ENCODE measurements at places on chromosomes 2 and 18.
A peak's percentile ranks its signal among the peaks of the same experiment; 100 is the strongest.

DNA sequence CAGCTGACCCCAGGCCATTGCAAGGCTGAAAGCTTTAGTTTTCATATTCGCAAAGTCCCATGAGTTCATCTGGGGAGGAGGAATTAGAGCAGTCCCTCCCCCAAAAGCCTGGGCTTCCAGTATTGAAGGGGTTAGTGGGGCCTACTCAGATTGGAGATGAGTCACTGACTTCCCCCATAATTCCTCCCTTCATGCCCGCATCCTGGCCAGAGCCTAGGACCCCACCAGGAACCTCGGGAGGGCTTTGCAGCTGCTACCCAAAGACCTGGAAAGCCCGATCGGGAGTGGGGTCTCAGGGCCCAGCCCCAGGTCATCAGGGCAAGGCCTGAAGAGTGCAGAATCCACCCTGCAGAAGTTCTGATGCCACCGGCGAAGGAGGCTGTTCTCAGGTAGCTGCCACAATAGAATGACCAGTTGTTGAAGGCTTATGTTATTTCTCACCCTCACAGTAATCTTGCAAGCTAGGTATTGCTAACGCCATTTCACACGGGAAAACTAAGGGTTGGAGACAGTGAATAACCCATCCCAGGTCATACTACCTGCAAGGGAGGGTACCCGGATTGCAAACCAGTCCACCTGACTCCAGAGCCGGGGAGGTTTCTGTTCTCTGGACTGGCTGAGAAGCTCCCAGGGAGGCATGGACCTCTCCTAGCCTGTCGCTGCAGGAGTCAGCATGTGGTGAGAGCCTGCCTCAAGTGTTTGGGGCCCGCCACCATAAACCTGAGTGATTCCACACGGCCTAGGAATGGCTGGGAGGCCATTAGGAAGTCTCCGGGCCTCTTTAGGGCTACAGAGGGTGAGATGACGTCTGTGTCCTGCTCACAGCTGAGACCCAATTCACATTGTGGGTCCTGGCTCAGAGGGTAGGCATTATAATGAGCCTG, 5.8 kb upstream of the ARID5A start:
- DNase-seq = no peak

GRCh38 chr2:37786854-37787253, 115.4 kb upstream of the CDC42EP3 start:
- DNase-seq = no peak

- peak; percentile 14 for DNase-seq
These were observed 31.5 kb downstream of the ACVR1C start for GRCh38 chr2:157596992-157597681.

DNA sequence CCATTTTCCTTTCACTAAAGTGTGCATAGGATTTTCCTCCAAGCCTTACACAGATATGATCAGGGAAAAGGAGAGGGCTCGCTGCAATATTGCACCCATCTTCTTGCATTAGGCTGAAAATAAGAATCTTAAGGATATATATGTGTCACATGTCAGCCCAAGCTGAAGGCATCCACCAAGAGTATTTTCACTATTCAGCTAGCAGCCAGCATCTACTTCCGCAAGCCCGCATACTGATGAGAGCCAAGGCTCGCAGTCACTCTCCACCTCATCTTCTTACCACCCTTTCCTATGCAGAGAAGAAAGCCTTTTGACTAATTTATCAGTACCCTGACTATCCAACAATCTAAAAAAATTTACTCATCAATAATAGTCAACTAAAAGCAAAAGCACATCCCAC, 6.1 kb downstream of the TMEM163 start:
- DNase-seq = no peak

- DNase-seq = no peak
These were observed 2.4 kb downstream of the FBXO48 start for GRCh38 chr2:68464651-68465050.

DNA sequence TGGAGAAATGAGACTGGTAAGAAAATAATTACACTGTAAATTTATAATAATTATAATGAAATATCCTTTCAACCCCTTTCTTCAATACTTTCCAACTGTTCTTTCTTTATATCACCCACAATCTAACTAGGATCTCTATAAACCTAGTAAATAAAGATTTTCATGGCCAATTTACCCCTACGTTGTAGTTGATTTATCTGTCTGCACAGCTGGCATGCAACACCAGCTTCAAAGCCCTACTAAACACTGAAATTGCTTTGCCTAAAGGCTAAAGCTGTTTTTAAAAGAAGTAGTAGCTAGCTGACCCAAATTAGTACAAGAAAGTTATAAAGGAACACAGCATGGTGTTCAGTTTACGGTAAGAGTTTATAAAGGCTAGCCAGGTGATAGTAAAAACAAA, 140.1 kb downstream of the NOL4 start:
- DNase-seq = no peak

- peak; percentile 59 for DNase-seq
These were observed 108.7 kb downstream of the UXS1 start for GRCh38 chr2:106085181-106085940.

- DNase-seq = no peak
These were observed 264.2 kb downstream of the GBX2 start for GRCh38 chr2:235903782-235904584.

DNA sequence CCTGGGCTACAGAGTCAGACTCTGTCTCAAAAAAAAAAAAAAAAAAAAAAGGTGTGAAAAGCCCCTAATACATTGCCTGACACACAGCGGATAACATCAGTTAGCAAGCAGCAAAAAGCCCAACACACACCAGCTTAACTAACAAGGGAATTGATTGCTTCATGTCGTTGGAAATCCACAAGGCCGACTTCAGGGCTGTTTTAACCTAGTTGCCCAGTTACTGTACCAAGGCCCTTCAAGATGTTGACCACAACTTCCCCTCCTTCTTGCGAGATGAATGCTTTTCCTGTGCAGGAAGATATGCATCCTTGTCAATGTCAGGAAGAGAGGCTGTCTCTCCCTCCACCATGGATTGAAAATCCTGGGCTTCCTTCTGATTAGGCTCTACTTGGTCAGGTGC, 202.9 kb downstream of the MIB1 start:
- no peak for DNase-seq

DNA sequence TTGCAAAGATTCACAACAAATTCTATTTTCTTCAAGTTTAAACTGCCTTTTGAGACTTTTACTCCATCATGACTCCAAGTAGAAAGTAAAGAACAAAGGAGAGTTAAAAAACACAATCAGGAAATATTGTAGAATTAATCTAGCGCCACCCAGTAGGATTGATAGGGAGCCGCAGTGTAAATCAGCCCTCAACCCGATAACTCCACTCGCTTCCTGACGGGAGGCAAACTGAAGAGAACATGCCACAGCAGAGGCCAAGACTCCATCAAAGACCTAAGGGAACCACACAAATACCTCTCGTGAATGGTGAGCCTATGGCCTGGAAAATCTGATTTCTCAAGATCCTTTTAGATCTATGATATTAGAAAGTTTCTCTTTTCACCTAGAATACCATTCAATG, 319.0 kb downstream of the STK39 start:
- DNase-seq = no peak

DNA sequence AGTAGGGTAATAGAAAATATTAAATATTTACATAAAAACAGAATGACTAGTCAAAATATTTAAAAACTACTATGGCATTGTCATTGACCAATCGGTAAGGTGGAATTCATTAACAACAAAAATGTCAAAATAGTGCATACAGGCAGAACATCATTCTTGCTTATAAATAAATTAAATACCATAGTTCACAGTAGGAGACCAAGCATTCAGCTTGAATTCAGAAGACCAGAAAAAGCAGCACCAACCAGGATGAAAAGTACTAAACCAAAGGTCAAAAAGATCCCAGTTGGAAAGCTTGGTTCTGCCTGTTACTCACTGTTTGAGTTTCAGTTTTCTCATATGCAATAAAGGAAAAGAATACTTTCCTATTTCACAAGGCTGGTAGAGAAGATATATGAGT, 244.3 kb downstream of the OSR1 start:
- no peak for DNase-seq

GRCh38 chr2:156087875-156088274, 244.6 kb downstream of the NR4A2 start:
- peak; percentile 5 for DNase-seq

DNA sequence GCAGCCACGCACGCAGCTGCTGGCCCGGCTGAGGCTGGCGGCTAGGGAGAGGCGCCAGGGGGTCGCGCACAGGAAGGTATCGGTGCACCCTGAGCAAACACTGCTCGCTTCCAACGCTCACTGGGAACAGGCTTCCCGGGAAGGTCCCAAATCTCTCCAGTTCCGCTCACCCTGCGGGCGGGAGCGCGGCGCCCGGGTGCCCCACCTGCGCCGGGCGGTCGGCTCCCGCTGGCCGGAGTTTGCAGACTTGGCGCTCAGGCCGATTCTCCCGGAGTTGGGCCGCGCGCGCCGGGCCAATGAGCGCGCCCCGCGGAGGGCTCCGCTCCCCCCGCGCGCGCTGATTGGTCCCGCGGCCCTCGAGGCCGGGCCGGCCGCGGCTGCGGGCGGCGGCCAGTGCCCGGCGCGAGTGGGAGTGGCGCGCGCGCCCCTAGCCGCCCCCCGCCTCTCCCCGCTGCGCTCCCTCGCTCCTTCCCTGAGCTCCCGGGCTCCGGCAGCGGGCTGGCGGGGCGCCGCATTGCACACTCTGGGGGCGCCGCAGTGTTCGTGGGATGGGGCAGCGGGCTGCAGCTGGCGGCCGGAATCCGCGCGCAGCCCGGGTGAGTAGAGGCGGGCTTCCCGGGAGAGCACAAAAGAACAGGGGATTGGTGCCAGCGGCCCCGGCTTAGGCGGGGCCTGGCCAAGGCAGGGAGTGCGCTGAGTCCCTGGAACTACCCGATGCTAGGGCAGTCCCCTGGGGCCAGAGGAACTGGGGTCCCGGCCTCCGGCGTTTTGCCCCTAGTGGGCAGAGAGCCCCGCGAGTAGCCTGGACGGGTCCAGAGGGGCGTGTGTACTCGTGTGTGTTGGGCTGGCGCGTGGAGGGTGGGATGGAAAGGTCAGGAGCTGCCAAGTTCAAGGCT, at the start of gene LYPD6:
Gene LYPD6, plus strand, starts transcription at position 461 of the 896 bp plus-strand sequence. CDS start 107,122 bp downstream, outside the sequence.
- peak; percentile 31 for DNase-seq

GRCh38 chr2:164840930-164841718, 499 bp downstream of the COBLL1 start:
- peak; percentile 45 for DNase-seq

DNA sequence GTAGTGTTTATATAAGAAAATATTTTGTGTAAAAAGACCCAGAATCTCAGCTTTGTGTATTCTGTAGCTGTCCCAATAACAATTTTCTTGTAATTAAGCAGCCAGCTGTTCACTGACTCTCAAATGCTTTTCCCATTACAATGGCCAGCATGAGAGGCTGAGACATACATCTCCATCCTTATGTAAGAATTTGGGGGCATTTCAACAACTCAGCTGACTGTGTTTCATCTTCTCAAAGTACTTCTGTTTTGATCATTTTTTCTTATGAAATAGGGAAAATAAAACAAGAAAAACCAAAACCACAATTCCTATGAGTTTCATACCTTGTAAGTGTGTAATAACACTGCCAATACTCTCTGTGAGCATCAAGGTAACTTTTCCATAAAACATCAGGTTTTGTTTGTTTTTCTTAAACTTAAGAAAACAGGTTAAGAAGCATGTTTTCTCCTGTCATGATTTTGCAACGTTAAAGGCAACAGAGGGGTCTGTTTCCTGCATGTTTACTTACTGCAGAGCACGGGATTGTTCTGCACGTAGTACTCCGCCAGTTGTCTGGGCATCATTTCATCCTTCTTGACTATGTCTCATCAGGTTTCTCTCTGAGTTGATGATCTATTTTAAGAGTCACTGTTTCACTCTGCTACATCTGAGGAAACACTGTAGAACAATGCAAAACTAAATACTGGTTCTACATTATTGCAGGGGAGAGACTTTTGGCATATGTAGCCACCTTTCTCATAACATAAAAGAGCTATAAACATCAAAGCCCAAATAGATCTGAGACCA, 62.9 kb upstream of the CYRIA start:
- no peak for DNase-seq

- DNase-seq = peak; percentile 47
These were observed 3.4 kb downstream of the TMEM18 start for GRCh38 chr2:673615-674320.

DNA sequence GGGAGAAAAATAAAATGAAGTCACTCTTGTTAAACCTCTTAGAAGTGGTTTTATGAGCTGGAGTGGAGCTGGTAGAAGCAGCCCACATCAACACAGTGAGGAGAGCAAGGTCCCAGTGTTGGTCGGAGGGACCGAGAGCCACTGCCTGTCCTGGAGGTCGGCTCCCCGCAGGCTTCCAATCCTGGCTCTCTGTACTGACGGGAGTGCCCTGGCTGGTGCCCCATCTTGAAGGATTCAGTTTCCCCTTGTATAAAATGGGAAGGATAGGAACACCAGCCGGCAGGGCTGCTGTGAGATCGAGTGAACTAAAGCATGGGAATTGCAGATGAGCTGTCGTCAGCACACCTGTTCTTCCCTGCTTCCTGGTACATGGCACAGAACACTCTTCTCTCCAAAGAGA, 104.3 kb upstream of the ID2 start:
- no peak for DNase-seq

GRCh38 chr2:111157071-111157661, 36.5 kb downstream of the BCL2L11 start:
- no peak for DNase-seq

- no peak for DNase-seq
These were observed 9.5 kb upstream of the SLC1A4 start for GRCh38 chr2:64979744-64980143.

GRCh38 chr2:138723196-138723987, 56.8 kb downstream of the NXPH2 start:
- no peak for DNase-seq

GRCh38 chr2:70921839-70922234, 13.9 kb upstream of the ATP6V1B1 start:
- DNase-seq = no peak

- no peak for DNase-seq
These were observed 288.9 kb upstream of the FBXO11 start for GRCh38 chr2:48195169-48195568.

DNA sequence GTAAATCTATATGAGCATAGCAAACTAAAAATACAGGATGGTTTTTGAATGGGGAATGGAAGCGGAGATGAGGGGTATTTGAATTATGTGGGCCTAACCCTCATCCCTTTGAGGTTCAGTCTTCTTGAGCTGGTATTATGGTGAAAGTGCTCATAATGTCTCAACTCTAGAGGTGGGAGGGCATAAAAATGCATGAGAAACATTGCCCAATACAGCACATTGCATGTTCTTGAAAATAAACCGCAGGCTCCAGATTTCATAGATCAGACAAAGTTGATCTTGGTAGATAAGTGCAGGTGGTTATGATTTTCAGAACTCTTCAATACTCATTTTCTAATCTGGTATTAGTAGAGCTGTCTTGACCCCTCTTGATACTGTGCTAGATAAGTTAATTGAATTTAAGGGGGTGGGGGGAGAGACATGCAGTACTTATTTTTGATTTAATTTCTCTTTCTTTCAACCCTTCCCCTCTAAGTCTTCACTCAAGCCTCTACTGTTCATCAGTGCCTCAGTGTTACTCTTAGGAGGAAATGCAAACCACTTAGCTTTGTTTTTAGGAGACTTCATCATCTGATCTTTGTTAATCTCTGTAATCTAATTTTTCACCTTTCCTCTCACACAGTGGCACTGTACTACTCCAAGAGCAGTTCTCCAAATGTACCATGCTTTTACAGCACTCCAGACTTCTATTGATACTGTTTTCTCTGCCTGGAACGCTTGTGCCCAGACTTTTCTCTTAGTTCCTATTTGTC, 22.2 kb downstream of the XRCC5 start:
- DNase-seq = no peak

Measured in brain microvascular endothelial cell (primary cell).